ENCODE measurements at places on chromosomes 13 and 19.

GRCh38 chr19:48741129-48741999, 954 bp upstream of the RASIP1 start:
- no peak for DNase-seq

GRCh38 chr13:106867249-106867648, 299.3 kb upstream of the ARGLU1 start:
- DNase-seq: no peak

- no peak for DNase-seq
Observed at GRCh38 chr19:44627631-44628030, 14.3 kb downstream of the IGSF23 start.

GRCh38 chr19:13839130-13839937, 37.6 kb upstream of the NANOS3 start:
- peak; percentile 84 for DNase-seq

- DNase-seq: no peak
Observed at GRCh38 chr19:2701361-2702169, 929 bp downstream of the GNG7 start.

- DNase-seq: peak; percentile 86
Observed at GRCh38 chr19:4328243-4328990, 10.2 kb downstream of the STAP2 start.
